Eye (tissue), 1 donor: ENCODE measurements at places on chromosomes 1 and 21.

- no peak for DNase-seq
Measured at GRCh38 chr1:18899363-18900049, 2.8 kb downstream of the ALDH4A1 start.

- no peak for DNase-seq
Measured at GRCh38 chr1:204617256-204618147, 68.0 kb downstream of the LRRN2 start.

DNA sequence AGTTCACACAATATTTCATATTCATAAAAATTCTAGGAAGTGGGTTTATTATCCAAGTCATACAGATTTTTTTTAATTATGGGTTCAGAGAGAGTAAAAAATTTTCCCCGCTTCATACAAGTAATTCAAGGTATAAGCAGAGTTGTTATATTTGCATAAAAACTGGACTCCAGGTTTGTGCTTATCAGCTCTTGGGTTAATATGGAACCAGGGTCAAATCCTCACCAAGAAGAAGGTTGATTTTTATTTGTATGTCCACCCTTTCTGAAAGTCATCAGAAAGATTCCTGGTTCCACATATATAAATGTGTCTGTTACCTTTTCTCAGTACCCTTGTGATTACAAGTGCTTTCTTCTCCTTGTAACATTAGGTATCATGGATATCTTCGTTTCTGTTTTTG, 143.8 kb upstream of the PKN2 start:
- DNase-seq: no peak

DNA sequence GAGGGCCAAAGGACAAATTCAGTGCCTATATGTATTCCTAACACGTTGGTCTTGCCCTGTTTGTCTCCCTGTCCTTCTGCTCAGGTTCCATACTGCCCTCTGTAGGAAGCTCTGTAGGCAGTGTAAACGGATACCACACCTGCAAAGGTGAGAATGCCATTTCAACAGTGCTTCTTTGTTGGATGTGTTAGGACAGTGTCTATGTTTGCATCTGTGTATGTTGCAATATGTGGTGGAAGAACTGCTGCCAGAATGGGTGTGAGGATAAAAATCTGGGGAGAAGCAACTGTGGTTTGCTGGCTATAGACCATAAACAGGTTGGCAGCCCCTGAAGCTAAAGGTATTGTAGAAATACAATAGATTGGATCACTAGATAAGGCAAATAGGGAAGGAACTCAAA, 113.1 kb upstream of the BMP8A start:
- no peak for DNase-seq

- DNase-seq: peak; percentile 92
Measured at GRCh38 chr1:204456826-204457442, 37.7 kb downstream of the PIK3C2B start.

DNA sequence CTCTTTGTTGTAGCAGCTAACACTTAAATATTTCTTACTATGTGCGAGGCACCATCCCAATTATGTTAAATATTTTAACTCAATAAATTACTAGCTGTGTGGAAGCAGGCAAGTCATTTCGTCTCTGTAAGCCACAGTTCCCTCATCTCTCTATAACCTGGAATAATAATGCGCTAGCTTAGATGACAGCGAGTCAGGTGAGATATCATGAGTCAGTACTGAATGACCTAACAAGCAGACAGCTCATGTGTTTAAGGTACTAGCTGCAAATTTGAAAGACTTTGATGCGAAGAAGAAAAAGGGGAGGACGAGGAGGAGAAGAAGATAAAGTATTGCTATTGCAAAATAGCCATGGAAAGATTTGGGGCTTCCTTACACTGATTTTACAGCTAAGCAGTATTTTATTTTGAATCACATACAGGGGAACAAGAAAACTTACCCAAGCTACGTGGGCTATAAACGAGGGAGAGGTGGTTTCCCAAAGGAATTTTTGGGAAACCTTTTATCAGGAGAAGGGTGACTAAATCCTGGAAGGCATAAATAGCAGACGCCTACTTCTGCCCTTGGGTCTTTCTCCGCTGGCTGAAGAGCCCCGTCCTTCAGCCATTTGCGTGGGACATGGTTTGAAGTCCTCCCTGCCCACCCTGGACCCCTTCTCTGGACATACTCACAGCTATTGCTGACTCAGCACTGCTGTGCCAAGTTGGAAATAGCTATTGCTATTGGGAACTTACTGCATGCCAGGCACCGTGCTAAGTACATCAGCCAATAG, 8.9 kb downstream of the CITED4 start:
- no peak for DNase-seq

DNA sequence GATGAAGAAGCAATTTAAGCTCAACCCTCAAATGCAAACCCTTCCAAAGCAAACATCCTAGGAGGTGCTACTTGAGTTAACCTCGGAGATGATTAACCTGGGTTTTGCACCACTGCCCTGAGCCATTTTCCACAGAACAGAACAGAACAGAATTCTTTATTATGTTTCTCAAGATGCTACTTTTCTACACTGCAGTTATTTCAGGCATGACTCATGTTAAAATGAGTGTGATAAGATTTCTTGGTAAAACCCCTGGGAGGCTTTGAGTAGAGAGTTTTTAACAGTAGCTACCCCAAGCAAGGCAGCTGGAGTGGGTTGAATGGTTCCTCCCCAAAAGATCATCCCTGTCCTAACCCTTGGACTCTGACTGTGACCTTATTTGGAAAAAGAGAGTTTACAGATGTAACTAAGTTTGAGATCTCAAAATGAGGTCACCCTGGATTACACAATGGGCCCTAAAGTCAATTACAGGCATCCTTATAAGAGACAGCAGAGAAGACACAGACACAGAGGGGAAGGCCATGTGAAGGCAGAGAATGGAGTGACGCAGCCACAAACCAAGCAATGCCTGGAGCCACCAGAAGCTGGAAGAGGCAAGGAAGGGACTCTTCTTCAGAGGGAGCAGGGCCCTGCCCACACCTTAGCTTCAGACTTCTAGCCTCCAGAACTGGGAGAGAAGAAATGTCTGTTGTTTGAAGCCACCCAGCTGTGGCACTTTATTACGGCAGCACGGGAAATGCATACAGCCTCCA, 153.4 kb downstream of the ETS2 start:
- DNase-seq: no peak

GRCh38 chr1:172561252-172561651, 28.3 kb downstream of the SUCO start:
- DNase-seq: no peak

- DNase-seq: no peak
Measured at GRCh38 chr21:28675331-28676041, 317.2 kb downstream of the LTN1 start.

GRCh38 chr1:194930132-194930531, 1678.1 kb downstream of the KCNT2 start:
- no peak for DNase-seq

DNA sequence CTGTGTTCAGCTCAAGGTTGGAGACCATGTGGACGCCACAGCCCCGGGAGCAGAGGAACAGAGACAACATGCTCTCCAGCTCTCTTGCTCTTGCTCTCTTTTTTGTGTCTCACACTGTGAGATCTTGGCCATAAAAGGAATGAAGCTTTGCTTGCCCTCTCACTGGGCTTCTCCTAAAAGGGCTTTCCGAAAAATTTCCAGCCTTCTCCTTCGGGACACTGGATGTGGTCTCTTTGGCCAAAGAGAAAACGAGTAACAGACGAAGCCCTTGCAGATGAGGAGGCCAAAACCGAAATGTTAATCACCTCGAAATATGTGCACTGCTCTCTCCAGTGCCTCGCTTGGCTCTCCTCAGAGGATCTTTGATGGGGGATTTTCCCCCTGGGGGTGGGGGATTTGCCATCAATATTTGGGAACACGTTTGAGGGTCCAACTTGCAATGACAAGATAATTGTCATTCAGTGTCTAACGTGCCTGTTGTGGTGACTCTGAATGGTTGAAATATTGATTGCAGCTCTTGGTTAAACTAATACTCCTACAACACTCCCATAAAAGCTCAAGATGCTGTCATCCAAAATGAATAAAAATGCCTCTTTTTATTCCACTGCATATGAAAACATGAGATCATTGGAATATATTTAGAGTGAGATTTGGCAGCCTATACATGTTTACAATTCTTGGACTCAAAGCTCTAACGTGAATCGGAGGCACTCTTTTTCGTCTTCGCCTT, 68.6 kb upstream of the ANGPTL1 start:
- DNase-seq: peak; percentile 67

DNA sequence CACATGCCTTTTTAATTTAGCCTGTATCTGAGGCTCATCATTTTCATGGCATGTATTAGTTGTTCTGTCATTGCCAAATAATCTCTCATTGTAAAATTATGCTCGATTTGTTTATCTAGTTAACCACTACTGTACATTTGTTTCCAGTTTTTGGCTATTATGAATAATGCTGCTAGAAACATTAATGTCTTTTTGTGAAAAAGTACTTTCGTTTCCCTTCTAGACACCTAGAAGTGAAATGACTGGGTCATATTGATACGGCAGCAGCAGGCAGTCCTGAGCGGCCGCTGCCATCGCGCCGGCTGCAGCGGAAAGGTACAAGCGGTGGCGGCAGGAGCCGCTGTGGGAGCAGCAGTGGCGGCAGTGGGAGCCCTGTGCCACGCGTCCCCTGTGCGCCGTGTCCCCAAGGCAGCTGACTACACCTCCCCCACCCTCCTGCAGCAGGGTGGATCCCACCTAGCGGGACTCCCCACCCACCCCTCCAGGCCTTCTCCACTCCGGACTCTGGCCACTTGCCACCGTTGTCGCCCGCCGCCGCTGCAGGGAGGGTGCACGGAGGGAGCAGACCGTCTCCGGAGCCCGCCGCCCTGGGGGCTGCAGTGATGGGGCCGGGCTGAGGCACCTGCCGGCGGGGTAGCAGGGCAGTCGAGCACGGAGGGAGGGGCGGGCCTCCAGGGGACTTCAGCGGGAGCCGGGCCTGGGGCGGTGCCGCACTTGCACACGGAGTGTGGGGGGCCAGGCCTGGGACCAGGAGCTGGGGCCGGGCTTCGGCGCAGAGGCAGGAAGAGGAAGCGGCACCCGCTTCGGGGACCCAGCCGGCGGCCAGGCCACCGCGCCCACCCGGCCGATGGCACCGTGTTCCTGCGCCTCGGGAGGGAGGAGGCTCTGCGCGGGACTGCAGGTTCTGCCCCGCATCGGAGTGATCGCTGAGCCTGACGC, 66.8 kb upstream of the RGS7 start:
- peak; percentile 77 for DNase-seq

DNA sequence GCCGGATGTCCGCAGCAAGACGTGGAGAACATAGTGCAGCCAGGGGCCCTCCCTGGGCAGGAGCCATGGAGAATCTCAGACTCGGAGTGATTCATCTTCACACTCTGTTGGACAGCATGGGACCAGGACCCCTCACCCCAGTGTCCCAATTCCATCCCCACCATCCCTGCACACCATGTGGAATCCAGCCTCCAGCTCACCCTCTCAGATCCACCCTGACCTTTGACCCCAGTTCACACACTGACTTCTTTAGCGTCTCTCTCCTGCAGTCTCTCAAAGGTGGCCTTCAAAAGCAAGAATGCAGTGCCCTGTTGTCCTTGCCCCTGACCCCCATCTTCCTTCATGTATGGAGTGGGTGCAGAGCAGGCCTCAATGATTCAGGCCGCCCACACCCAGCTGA, 2.1 kb upstream of the TNNI1 start:
- no peak for DNase-seq
